ENCODE measurements at places on chromosomes 3 and 15.

- DNase-seq: no peak
Observed at GRCh38 chr3:152669560-152669959, 165.4 kb upstream of the P2RY1 start.

- no peak for DNase-seq
Observed at GRCh38 chr3:37847689-37848088, 14.0 kb upstream of the CTDSPL start.

DNA sequence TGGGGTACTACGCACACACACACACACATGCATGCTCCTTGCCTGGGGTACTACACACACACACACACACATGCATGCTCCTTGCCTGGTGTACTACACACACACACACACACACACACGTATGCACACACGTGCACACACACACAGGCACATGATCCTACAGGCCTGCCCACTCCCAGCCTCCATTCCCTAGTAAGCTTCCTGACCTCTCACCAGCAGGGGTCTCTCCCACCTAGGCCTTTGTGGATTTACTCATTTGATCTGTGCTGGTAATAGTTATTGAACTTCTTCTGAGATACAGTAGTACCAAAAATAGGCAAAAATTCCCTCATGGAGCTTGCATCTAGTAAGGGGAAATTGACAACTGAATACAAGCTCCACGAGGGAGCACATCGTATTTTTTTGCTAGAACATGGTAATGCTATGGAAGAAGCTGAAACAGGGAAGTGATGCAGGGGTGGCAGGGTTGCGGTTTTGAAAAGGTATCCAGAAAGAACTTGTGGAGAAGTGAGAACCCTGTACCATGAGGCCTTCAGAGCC, 19.1 kb downstream of the TTC21A start:
- DNase-seq: no peak

DNA sequence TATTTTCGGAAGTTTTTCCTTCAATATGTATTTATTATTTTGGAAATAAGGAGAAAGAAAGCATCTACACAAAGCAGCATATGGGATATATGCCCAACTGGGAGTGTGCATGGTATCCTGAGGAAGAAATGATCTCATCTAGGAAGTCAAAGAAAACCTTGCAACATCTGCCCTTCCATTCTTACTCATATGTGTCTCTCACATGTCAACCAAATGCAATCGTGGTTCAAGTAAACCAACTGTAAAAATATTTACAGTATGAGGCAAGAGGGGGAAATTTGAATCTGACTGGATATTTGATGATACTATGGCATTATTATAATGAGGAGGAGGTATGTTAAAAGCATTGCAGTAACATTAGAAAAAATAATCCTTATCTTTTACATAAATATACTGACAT, 3.2 kb upstream of the SCG3 start:
- DNase-seq: no peak

- DNase-seq: no peak
Observed at GRCh38 chr15:52093167-52093538, 19.4 kb downstream of the BCL2L10 start.
